Activated CD8-positive, alpha-beta memory T cell treated with anti-CD3 and anti-CD28 coated beads for 1 hour (primary cell): ENCODE measurements at places on chromosomes 5 and 9.

DNA sequence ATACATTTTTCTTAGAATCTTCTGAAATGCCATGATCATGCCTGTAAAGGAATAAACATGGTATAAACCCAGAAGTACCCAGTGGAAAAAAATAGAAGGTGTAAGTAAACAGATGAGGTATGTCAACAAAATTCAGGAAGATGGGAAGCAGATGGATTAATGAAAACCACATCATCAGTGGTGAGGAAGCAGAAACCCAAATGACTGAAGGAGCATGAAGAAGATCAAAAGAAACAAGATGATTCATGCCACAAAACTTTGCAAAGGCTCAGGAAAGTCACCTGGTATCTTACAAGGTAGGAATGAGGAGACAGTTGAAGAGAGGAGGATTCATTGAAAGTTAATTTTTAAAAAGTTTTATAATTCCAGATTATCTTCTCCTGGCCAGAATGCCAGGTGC, 132.8 kb upstream of the PAPPA start:
- DNase-seq = no peak

GRCh38 chr5:138953387-138954256, 78.5 kb upstream of the LRRTM2 start:
- DNase-seq = no peak

GRCh38 chr5:178319541-178320041, 87.0 kb upstream of the PHYKPL start:
- DNase-seq = no peak

- no peak for DNase-seq
These were observed 82.8 kb downstream of the GTF3C4 start for GRCh38 chr9:132752877-132753592.

- no peak for DNase-seq
These were observed 221.3 kb downstream of the C9orf50 start for GRCh38 chr9:129399634-129399990.

DNA sequence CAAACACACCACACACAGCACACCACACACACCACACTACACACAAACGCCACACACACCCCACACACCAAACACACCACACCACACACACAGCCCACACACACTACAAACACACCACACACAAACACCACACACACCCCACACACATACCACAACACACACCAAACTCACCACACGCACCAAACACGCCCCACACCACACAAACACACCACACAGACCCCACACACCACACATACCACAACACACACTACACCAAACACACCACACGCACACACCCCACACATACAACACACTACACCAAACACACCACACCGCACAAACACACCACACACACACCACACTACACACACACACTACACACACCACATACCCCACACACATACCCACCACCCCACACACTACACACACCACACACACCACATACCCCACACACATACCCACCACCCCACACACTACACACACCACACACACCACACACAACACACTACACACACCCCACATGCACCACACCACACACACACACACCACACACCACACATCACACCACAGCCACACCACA, 151.2 kb downstream of the ERCC6L2 start:
- no peak for DNase-seq

- no peak for DNase-seq
These were observed 33.5 kb upstream of the ZSWIM6 start for GRCh38 chr5:61298580-61298979.

- DNase-seq = no peak
These were observed 550.8 kb downstream of the BNC2 start for GRCh38 chr9:16319646-16320045.

GRCh38 chr5:171340491-171340890, 31.4 kb downstream of the TLX3 start:
- DNase-seq = no peak

DNA sequence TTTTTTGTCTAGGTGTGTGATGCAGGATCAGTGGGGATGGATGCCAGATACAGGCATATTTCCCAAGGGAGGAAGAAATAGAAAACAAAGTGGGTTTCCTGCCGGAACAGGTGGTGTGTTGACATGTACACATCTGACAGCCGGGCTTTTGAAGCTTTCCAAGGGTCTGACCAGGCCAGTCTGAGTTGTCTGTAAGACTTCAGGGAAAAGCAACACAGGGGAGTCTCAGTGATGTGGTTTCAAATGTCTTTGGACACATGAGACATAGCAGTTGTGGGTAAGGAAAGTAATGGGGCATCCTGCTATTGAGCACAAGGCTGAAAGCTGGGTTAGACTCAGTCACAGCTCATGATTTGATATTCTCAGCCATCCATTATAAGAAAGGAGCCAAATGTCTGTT, 274.9 kb downstream of the PIK3R1 start:
- DNase-seq = no peak

- DNase-seq = no peak
These were observed 104.9 kb downstream of the CFAP90 start for GRCh38 chr5:7745882-7746610.

- no peak for DNase-seq
These were observed 244.0 kb downstream of the ARHGAP26 start for GRCh38 chr5:143014017-143014651.

DNA sequence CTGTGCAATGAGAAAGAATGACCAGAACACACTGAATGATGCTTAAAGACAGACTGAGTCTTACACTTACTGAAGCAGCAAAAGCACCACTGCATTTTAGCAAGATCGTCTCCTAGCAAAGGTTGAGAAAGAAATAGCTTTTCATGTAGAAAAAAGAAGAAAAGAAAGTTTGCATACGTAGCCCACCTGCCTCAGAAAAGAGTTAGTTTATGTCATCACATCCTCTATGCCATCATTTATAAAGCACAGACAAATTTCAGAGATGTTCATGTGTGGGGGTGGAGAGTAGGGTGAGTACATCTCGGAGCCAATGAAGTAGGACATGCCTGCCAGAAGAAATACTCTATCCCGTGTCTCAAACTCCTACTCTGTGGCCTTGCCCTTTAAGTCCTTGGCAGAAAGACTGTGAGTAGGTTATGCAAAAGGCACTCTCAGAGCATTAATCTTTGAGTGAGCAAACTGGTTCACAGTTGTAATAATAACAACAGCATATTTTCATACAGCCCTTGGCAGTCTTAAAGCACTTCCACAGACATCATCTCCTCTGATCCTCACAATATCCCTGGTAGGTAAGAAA, 22.4 kb downstream of the NRG2 start:
- no peak for DNase-seq

GRCh38 chr9:71549023-71549422, 219.3 kb downstream of the CEMIP2 start:
- no peak for DNase-seq

DNA sequence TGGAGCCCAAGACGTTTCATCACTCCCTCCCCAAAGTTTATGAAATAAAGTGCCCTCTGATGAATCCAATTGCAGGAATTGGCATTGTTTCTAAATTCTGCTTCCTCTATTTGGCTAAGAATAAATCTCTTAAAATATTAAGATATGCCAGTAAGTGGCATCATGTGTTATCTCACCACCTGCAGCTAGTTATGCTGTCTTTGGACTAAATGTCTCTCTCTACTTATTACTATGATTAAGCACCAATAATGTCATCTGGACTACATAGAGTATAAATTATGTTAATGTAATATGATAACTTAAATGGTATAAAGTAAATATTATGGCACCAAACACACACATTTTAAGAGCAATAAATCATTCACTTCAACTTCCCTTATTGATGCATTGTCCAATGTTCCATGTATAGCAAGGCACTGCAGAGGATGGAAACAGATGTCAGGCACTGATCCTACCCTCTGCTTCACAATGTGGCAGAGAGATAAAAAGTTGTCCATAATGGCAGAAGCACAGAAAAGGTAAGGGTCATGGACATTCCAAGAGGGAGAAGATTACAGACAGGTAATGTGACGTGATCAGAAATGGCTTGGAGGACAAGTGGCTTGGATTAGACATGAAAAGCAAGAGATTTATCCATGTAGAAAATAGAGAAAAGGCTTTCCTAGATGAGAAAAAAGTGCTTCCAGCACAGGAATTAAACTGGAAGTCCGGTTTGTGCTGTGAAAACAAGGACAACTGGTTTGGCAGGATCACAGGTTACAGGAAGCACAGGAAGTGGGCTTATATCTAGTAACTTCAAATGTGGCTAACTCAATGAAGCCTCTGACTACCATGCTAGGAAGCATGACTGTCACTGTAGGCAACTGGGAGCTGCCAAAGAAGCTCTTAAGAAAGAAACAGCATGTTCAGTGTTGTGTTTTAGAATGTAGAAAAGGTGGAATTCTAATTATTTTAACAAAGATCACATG, 26.7 kb downstream of the MARCHF11 start:
- no peak for DNase-seq

DNA sequence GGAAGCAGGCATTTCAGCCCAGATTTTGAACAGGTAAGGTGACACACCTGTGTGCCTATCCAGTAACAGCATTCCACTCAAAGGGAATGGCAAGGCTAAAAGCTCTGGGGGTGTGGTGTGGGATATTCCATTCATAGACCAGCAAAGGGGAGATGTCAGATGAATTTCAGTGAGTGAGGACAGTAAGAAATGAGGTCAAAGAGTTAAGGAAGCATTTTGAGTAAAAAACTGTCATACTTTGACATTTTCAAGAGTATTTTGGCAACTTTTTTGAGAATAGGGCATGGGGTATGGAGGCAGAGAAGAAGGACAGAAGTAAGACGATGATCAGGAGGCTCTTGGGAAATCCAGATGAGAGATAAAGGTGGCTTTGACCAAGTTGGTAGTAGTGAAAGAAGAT, 2.2 kb upstream of the ELOVL7 start:
- DNase-seq = no peak

DNA sequence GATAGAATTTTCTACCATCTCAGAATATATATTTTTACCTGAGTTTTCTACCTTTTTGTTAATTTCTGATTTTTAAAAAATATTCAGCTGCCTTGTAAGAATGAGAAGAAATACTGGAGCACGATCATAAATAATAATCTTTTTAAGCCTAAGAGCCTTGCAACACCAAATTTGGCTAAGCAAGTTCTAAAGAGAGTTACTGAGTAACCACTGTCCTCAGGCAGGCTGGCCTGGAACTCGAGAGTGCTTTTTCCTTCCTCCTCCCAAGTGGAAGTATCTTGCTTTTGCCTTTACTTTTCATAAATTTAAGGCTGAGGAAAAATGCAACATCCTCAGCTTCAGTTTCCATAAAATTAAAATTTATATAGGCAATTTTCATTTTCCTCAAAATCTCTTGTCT, 21.0 kb downstream of the GLRX start:
- no peak for DNase-seq

GRCh38 chr9:31715250-31715649, 669.2 kb upstream of the ACO1 start:
- no peak for DNase-seq

- DNase-seq = no peak
These were observed 557.9 kb upstream of the GRAMD2B start for GRCh38 chr5:125865166-125865815.

GRCh38 chr9:99340281-99340680, 118.2 kb downstream of the SEC61B start:
- no peak for DNase-seq

GRCh38 chr5:115435778-115436712, 108.5 kb downstream of the FEM1C start:
- DNase-seq = no peak

DNA sequence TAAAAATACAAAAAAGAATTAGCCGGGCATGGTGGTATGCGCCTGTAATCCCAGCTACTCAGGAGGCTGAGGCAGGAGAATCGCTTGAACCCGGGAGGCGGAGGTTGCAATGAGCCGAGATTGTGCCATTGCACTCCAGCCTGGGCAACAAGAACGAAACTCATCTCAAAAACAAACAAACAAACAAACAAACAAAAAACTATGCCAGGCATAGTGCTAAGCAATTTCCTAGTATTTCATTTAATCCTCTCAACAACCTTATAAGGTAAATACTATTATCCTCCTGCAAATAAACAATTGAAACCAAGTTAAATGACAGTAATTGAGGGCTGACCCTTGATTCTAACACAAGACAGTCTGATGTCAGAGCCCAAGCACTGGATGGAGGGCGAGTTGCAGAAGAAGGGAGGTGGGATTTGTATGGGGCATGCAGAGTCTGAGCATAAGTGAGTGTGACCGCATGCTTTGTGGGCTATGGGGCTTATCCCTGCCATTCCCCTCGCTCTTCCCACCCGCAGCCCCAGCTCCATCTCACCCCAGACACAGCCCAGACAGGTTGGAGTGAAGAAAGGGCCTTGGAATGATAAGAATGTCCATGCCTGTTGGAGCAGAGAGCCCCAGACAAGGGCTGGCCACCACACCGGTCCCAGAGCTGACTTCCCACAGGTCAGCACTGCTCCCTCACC, 24.3 kb upstream of the RPS14 start:
- DNase-seq = no peak

DNA sequence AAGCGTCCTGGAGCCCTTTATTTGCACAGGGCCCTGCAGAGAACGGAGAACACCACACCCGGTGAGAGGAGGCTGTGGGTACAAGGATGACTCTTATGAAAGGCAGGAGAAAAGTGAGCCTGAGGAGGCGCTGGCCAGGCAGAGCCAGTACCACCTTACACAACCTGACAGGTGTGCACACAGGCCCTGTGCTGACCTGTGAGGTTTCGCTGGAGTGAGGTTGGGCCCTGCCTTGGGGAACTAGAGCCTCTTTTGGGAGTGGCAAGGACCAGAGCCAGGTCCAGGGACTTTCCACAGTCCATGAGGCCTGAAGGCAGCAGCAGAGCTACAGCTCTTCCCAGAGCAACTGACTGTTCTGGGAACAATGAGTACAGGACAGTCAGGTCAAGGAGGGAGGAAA, 3.1 kb downstream of the SRD5A1 start:
- DNase-seq = no peak

GRCh38 chr9:83646500-83647239, 23.7 kb downstream of the IDNK start:
- no peak for DNase-seq

GRCh38 chr9:136564379-136564988, 18.6 kb upstream of the NOTCH1 start:
- no peak for DNase-seq

DNA sequence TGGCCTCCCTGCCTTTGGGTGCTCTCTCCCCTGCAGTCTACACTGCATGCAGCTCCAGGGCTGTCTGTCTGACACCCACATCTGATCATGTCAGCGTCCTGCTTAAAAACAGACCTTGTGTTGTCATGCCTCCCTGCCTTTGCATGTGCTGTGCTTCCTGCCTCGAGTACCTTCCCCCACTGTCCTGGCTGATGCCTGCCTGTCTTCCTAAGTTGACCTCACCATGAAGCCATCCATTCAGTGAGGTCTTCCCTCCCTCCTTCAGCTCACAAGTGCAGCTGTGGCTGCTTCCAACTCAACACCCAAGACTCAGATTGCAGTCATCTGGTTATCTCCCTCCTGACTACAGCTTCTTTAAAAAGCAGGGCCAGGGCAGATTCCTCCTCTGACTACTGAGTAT, 5.5 kb downstream of the ANGPTL2 start:
- no peak for DNase-seq

GRCh38 chr5:68088302-68088701, 127.3 kb upstream of the PIK3R1 start:
- DNase-seq = no peak

GRCh38 chr5:40160435-40160834, 519.3 kb upstream of the PTGER4 start:
- DNase-seq = no peak
